ENCODE measurements at places on chromosomes 7 and 10. TPM values are rescaled to one million over a fixed set of nuclear protein-coding genes. Genes with fewer than 3 reads are reported as not detected.
A peak's percentile ranks its signal among the peaks of the same experiment; 100 is the strongest.

GRCh38 chr7:8175929-8176369 lies 86.0 kb downstream of the ICA1 start:
- H3K27me3 ChIP-seq, result no peaks in the 10 kb centered on the region
- no peak overlapping the region for H3K4me3 ChIP-seq
- no peak for DNase-seq
- H3K36me3 ChIP-seq, result no peaks in the 10 kb centered on the region
- peak overlapping the region; percentile 91 for H3K27ac ChIP-seq

DNA sequence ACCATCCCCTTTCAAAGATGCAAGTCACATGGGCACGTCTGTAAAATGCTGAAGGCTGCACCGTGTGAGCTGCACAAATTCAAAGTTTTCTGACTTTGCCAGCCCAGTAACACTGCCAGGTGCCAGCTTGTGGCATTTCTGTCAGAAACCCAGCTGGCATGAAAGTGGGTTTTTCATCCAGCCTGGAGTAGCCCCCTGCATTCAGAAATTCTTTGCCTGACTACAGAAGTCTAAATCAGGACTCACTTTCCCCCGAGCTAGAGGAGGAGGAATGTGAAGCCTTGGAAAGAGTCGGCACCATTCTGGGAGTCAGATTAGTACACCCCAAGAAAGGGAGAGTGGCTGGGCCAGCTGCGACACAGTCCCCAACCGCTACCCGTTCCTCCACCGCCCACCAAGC lies 56.7 kb upstream of the EN2 start:
- no peak overlapping the region for H3K27ac ChIP-seq
- no peaks in the 10 kb centered on the region for H3K4me1 ChIP-seq
- H3K36me3 ChIP-seq, result no peaks in the 10 kb centered on the region
- no peak overlapping the region for H3K4me3 ChIP-seq
- DNase-seq, result no peak

DNA sequence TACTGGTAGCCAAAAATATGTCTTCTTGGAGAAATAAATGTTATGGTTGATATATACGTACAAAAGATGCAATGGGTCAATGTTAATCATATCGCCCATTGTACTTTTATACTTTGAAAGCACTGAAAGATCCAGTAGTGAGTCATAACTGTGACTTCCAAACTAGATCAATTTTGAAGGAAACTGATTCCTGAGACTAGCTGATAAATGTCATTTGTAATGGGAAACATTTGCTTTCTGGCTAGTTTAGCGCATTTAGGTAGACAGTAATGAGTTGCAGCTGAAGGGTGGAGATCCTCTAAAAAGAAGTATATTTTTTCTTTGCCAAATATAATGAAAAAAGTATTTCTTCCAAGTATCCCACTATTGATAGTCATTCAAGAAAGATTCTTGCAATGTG lies 53.5 kb upstream of the ARHGAP21 start:
- no peaks in the 10 kb centered on the region for H3K4me1 ChIP-seq
- no peaks in the 10 kb centered on the region for H3K27me3 ChIP-seq
- no peak overlapping the region for H3K4me3 ChIP-seq
- H3K36me3 ChIP-seq, result no peaks in the 10 kb centered on the region
- no peak for DNase-seq
- no peak overlapping the region for H3K27ac ChIP-seq

DNA sequence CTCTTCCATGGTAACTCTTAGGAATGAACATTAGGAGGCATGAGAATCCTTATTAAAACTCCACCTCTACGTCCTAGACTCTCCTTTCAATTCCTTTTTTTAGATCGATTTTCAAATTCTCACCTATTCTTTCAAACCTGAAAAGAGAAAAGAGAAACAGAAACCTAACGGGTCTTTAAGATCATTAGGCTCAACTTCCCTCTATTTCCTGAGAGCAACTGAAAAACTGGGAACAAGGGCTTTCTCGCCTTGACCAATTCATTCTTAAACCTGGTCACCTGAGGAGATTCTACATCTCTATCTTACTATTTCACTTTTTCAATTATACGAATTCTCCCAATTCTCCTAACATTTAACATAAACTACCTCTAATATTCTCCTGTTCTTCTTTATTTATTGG lies 2.8 kb downstream of the TFEC start:
- H3K36me3 ChIP-seq, result no peaks in the 10 kb centered on the region
- no peak overlapping the region for H3K27ac ChIP-seq
- no peak overlapping the region for H3K4me3 ChIP-seq
- DNase-seq, result no peak
- no peaks in the 10 kb centered on the region for H3K27me3 ChIP-seq

DNA sequence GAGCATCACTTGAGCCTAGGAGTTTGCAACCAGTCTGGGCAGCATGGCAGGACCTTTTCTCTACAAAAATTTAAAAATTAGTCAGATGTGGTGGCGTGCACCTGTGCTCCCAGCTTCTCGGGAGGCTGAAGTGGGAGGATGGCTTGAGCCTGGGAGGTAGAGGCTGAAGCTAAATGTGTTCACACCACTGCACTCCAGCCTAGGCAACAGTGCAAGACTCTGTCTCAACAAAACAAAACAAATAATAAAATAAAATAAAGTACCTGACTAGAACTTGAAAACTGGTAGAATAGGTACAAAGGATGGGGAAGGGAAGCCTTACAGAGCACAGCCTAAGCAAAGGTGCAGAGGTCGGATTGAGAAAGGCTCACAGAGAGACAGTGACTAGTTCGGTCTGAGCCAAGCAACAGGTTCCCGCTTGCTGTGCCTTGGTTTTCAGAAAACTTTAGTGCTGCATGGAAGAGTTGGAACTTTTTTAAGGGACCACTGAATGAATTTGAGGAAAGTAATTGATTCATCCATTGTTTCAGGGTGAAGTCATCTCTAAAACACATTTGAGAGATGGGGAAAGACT lies 100.1 kb upstream of the STK17A start:
- no peak for DNase-seq
- no peaks in the 10 kb centered on the region for H3K4me1 ChIP-seq
- H3K27me3 ChIP-seq, result no peaks in the 10 kb centered on the region
- H3K27ac ChIP-seq, result no peak overlapping the region

The PAX4 gene
- total RNA-seq, result not detected

The AKR1C8 gene
- total RNA-seq, result not detected

The TRPV5 gene
- total RNA-seq, result not detected

The TLX1 gene
- total RNA-seq, result not detected

The DIP2C gene
- total RNA-seq, result 1.9 TPM

The C10orf90 gene
- not detected for total RNA-seq

The RAB18 gene
- total RNA-seq, result 56.5 TPM
